Sciatic nerve (tissue), 2 donors: ENCODE measurements at places on chromosomes 16 and 17. TPM values are rescaled to one million over a fixed set of nuclear protein-coding genes. Genes with fewer than 3 reads are reported as not detected.

Gene SDR42E1
- 0.67 TPM for total RNA-seq

DNA sequence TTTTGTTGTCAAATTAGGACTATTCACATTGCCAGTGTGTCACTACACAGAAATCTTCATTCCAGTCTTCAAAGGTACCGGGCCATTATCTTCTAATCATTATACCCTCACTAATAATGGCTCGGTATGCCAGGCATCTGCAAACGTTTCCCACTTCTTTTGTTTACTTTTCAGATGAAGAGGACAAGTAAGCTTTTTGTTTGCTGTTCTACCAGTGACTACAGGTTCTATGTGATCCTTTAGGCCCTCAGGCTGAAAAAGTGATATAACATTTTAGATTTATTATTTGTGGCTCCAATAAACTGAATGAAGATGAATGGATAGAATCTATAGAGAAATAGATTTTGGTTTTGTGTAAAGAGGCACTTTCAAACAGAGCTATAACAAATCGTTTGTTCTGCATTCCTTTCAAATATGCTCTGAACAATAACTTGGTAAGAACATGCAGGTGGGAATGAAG lies 403 bp upstream of the KRTAP3-1 start:
- DNase-seq = no peak

GRCh38 chr17:63703029-63703428 lies 3.1 kb upstream of the LIMD2 start:
- DNase-seq = peak; percentile 42

DNA sequence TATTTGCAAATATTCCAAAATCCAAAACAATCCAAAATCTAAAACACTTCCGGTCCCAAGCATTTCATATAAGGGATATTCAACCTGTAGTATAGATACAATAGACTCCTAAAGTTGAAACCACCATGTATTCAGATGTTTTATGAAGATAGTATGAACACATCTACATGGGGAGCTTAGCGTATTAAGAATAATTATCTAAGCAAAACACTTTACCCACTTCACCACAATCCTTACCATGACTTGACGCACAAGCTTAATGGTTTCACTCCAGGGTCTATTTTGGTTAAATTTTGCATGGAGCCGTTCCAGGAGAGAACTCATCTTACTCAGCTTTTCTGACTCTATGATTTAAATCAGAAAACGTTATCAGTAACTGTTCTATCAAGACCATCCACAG lies 3.5 kb downstream of the MED1 start:
- DNase-seq = no peak

Gene ETV4
- total RNA-seq = 7.1 TPM

DNA sequence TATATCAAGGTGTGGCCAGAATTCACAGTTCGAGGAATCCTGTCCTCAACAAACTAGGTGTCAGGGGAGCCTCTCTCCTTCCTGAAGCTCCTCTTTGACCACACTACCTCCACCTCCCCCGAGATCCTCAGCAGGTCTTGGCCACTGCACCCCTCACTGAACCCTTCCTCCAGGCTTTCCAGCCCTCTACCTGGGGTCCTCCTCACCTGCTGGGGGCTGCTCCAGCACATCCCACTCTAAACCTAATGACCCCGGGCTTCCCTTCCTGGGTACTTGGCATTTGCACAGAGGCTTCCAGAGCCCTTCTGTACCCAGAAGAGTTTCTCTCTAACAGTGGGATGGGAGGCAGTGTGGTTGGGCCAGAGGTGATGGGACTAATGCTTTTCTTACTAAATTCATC lies 9.7 kb downstream of the SLC6A2 start:
- DNase-seq = no peak

Gene PIGL
- 54.7 TPM for total RNA-seq

- DNase-seq = no peak
Observed at GRCh38 chr17:80277751-80278671, 17.4 kb downstream of the RNF213 start.

Gene TADA2A
- 52.0 TPM for total RNA-seq

Gene CENPX
- total RNA-seq = 33.6 TPM
